ENCODE measurements at places on chromosomes 16 and 17.
A peak's percentile ranks its signal among the peaks of the same experiment; 100 is the strongest.

DNA sequence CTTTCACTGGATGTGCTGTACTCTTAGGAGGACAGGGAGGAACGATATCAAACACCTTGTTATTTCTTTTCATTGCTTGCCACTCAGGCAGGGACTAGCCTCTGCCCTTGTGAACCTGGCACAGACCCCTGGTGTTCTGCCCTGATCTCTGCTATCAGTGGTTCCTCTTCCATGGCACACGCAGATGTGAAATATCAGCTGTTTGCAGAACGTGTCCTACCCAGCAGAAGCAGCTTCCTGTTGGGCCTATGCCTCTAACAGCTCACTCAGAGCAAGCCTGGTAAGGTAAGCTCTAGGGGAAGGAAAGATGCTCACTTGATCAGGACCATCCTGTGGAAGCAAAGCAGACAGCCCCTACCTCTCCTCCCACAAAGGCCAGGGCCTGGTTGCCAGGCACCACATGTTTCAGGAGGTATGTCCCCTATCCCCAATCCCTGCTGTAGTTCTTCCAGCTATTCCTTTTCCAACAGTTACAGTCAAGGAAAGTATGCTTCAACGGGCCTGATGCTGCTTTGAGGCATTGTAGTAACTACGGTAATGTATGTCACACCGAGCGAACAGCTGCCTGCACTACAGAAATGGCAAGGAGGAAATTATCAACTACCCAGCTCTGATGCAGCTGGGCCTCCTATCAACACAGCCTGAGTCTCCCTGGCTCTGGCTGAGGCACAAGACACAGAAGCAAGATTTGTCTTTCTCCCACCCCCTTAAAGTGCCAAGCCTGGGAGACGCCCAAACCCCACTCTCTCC is 41.3 kb upstream of the GFOD2 start:
- no peak for DNase-seq

DNA sequence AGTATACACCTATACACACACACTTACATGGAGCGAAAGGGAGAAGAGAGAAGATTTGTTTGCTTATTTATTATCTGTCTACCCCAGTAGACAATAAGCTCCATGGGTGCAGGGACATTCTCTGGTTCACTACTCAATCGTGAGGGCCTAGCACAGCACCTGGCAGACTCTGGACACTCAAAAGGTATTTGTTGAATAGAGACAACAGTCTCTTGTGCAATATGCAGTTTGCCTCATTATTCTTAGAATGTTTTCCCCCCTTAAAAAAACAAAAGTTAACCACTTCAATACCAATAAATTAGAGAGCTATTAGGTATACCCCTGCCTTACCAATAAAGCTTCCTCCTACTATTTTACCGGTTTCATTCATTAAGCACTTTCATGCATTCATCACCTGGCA is 2.0 kb downstream of the AKAP10 start:
- no peak for DNase-seq

DNA sequence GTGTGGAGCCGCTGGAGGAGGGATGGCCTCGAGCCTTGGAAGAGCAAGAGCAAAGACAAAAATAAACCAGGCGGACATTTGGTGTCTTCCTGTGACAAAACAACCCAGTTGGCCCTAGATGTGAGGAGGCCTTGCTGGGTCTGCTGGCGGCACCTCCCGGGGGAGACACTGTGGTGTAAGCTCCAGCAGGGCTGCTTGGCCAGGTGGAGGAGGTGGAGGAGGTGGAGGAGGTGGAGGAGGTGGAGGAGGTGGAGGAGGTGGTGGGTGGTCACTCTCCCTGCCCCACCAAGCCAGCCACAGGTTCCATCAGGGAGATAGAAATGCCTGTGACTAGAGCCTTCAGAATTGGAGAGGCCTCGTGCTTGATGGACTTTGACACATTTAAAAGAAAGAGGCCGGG is 32.1 kb downstream of the DBNDD1 start:
- no peak for DNase-seq

- DNase-seq, result no peak
These were observed 30.1 kb downstream of the IKZF3 start for GRCh38 chr17:39834017-39834416.

DNA sequence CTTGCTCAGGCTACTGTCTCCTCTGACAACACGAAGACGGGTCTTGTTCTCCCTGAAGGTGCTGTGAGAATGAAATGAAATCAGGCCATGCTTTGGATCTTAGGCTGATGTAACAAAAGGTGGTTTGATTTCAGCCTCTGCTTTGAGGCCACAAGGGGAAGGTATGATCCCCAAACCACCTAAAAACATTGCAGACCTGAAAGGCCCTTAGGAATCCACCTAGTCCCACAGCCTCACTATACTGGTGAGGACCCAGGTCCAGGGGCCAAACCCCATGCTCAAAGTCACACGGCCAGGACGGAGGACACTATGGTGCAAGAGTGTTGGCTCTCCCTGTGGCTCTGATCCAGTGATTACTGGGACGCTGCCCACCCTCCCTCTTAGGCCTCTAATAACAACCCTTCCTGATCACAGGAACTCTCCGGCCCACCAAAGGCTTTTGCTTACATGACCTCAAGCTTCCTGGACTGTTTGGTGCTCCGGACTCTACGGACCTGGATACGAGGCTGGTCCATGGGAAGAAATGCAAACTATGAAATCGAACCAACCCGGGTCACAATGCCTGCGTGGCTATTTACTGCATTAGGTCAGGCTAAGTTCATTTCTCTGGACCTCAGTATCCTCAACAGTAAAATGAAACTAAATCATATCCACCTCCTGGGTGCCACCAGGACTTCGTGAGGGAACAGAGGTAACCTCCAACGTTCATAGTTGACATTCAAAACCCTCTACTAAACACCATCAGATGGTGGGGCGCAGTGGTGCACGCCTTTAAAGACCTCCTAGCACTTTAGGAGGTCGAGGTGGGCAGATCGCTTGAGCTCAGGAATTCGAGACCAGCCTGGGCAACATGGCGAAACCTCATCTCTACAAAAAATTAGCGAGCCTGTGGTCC is 1.5 kb downstream of the TRIM25 start:
- no peak for DNase-seq

DNA sequence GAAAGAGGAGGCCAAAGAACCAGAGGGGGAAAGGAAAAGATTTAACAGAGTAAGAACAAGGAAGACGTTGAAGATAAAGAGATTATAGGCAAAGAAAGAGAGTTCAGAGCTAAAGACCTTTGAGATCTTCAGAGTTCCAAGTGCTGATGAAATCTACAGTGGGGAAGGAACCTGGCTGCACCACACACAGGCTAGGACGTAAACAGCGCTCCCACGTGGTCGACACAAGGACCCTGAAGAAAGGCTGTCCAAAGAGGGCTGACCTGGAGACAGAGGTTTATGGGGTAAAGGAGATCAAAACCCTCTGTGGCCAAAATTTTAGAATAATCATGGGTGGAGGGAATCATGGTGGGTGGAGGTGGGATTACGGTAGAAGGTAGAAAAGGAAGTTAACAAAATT is 121.6 kb downstream of the PMP22 start:
- DNase-seq, result no peak

- no peak for DNase-seq
These were observed 8.6 kb downstream of the CHD9NB start for GRCh38 chr16:53043986-53044601.

DNA sequence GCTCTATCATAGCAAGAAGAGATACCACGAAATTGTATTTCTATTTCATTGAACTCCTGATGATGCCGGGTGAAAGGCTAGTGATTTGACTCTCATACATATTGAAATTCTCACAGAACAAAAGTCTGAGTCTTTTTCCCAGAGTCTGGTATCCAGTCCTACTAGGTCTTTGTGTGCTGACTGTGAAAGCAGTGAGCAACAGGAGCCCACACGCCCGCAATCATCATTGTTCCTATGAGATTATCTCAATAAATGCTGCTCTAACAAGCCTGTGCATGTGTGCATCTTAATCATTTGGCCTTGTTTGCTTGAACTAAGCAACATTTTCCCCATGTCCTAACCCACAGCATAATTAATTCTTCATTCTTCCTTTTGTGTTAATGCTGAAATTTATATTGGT is 1466.0 kb downstream of the CDH11 start:
- no peak for DNase-seq

DNA sequence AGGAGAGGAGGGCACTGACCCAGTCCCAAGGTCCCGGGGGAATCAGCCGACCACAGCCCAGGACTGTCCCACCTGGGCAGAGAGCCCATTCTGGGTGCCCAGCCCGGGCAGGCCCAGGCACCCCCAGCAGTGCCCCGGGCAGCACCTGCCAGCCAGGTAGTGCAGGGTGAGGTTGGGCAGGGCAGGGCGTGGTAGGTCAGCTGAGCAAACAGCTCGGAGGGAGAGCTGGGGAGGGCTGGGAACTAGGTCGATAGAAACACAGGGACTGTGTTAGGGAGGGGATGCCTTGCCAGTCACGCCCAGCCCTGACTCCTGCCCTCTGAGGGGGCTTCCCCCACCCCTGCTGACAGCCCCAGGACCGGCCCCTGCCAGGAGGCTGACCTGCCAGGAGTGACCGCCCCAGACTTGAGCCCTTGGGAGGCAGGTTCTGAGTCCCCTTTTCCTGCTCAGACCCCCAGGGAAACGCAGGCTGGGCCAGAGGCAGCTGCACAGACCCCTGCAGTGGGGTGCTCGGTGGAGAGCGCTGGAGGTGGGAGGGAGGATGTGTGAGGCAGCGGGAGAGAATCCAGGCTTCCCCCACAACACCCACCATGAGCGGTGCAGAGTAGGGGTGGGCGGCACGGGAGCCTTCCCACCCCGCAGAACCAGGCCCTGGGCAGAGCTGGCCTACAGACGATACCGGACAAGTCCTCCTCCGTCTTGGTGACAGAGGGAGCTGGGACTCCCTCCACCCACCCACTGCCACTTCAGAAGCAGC is 4.7 kb downstream of the HS3ST6 start:
- DNase-seq, result no peak

GRCh38 chr16:66175636-66176035 is 190.9 kb upstream of the CDH5 start:
- DNase-seq, result no peak

DNA sequence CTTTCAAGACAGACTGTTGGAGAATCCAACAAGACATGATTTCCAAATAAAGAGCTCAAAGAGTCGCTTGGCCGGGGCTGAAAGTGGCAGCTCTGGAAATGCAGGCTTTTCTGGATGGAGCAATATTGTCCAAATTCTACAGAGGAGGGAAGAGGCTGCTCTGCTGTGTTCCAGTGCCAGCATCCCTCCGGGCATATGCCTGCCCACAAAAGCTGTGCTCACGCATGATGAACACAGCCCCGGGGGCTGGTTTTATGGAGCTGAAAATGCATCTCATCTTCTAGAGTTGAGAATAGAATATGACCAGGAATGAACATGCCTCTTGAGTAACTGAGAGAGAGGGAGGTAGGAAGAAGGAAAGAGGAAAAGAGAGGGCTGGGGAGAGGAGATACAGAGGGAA is 74.7 kb upstream of the TOX3 start:
- no peak for DNase-seq

GRCh38 chr16:59210955-59211541 is 476.9 kb upstream of the GOT2 start:
- peak; percentile 45 for DNase-seq

- peak; percentile 53 for DNase-seq
These were observed 209.6 kb upstream of the CACNG5 start for GRCh38 chr17:66625311-66625767.

DNA sequence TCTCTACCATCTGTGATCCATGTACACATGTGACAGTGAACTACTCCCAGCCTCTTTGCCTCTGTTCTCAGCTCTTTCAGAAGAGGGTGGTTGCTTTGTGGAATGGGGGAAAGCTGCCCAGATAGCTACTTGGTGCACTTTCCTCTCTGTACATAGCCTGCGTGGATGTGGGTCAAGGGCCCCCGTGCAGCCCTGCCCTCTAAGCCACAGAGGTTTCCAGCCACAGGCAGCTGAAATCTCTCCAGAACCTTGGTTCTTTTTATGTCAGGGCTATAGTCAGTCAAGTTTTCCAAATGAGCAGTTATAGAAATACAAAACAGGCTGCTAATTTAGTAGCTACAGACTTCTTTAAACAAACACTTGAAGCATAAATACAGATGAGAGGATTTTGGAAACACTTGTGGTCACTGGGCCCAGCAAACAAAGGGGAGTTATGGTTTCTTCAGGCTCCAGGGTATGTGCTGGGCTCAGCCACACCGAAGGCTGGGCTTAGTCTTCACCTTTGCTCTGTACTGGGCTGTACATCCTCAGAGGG is 199.7 kb upstream of the ASIC2 start:
- DNase-seq, result no peak

DNA sequence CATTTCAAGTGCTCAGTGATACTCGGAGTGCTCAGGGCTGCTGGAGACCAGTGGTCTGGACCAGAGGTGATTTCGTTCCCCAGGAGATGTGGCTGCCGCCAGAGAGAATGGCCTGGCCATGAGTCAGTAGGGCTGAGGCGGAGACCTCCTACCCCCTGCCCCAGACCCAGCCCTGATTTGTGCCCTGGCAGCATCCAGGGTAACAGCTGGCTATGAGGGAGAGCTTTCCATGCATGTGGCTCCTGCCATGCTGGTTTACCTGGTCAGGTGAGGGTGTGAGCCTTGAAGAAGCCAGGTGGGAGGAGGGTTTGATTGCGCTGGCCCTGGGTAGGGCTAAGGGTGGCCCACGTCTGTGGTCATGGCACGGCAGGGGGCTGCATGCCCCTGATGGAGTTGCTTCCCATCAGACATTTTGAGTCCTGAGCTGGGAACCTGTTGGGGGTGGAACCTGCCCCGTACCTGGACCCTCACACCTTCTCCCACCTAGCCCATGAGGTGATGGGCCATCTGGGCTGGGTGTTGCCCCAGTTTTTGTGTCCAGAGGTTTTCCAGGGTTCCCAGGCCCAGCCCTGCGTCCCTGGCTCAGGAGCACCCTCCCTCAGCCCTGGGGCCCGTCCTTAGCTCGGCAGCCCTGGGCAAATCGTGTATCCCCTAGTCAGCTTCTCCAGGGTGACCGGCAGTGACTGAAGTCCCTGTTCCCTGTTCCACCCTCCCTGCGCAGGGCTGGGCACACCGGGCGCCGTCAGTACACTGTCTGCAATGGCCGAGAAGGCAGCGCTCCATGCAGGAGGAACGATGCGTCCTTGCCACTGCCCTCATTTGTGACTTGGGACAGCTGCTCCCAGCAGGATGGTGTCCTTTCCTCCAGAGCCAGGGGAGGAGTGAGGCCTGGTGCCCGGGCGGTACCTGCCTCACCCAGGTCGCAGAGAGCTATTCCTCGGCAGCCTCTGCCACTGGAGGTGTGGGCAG is 9.0 kb upstream of the CSNK1D start:
- DNase-seq, result peak; percentile 55

DNA sequence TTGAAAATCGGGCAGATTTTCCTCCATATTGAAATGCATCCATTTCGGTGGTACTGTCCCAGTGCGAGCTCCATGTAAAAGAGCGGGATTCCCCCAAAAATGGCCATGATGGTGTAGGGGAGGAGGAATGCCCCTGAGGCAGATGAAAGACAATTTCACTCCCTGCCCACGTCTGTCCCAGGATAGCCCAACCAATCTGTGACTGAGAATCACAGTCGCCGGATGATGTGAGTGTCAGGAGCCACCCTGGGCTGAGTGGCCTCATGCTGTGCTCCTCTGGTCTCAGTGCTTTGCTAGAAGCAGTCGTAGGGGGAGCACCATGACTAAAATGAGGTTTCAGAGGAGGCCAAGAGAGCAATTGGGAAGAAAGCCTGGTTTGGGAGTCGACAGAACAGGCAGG is 16.7 kb downstream of the SLC6A4 start:
- DNase-seq, result no peak

GRCh38 chr16:78519896-78520295 is 420.4 kb downstream of the WWOX start:
- DNase-seq, result no peak

- DNase-seq, result no peak
These were observed 39.3 kb upstream of the CCDC182 start for GRCh38 chr17:57784226-57784895.

Measured in urothelium cell line (cell line).